ENCODE measurements at places on chromosomes 5 and 9.

DNA sequence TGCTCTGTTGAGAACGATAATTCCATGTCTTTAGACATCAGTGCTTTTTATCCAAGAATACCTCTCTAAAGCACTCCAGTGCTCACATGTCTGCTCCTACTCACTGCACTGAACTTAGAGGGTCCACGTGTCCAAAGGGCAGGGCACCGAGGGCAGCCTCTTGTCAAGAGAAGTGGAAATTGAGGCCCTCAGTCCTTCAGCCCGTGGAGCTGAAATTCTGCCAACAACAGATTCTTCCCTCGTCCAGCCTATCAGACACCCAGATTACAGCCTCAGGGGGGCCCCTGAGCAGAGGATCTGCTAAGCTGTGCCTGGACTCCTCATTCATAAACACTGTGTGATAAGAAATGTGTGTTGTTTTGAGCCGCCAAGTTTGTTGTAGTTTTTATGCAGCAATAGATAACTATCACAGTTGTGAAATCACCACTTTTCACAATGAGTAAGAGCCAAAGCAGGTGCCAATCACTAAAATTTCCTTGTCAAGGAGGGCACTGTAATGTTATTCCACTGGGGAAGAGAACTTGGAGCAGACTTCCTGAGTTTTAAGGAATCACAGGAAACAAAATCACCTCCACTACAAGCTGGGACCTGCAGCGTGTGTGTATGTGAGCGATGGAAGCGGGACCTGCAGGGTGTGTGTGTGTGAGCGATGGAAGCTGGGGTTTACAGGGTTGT, 58.8 kb upstream of the IGFBPL1 start:
- DNase-seq = no peak

DNA sequence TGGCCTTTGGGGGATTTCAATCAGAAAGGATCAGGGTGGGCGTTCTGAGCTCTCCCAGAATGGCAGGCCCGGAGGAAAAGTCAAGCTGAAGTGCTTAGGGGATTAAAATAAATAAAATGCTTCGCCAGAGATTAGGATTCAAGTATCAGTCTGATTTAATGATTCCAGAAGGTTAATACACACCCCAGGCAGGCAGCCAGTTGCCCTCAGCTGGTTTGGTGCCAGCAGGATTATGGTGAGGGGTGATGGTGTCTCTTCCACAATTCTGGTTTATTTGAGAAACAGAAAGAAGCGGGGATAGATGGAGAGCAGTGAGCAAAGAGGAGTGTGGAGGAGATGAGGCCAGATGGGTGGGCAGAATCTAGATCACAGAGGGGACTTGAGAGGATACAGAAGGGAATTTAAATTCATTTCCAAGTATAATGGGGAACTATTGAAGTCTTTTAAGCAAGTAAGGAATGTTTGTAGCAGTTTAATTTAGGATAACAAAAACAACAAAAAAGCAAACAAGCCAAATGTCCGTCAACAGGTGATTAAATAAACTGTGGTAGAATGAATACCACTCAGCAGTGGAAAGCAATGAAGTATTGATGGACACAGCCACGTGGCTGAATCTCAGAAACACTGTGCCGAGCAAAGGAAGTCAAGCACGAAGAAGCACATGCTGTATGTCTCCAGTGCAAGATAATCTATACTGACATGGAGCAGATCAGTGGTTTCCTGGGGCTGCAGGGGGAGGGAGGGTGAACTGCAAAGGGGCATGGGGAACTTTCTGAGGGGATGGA, 297.7 kb downstream of the MSX2 start:
- DNase-seq = no peak

DNA sequence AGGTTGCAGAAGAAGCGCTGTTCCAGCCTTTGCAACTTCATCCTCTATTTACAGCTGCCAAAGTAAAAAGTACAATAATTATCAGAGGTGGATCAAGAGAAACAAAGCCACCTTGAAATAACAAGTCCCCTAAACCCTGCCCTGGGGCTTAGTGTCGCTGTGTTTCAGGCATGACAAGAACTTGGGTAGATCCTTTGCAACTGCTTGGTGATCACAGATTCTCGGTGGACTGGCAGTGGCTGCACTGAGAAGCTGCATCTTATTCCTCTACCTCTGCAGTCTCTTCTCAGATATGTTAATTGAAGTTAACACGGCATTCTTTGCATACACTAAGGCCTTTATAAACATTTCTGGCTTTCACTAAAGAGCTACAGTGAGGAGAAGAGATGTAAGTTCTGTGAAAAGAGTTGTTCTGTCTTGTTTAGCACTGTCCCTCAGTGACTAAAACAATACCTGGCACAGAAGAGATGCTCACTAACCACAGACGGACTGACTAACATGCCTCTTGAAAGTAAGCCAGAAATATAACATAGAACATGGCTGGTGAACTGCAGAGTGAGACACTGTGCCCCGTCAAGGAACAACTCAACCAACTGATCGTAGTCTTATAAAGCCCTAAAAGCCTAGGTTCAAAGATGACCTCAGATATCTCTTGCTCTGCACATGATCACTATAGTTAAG, 144.2 kb downstream of the MLLT3 start:
- DNase-seq = no peak

DNA sequence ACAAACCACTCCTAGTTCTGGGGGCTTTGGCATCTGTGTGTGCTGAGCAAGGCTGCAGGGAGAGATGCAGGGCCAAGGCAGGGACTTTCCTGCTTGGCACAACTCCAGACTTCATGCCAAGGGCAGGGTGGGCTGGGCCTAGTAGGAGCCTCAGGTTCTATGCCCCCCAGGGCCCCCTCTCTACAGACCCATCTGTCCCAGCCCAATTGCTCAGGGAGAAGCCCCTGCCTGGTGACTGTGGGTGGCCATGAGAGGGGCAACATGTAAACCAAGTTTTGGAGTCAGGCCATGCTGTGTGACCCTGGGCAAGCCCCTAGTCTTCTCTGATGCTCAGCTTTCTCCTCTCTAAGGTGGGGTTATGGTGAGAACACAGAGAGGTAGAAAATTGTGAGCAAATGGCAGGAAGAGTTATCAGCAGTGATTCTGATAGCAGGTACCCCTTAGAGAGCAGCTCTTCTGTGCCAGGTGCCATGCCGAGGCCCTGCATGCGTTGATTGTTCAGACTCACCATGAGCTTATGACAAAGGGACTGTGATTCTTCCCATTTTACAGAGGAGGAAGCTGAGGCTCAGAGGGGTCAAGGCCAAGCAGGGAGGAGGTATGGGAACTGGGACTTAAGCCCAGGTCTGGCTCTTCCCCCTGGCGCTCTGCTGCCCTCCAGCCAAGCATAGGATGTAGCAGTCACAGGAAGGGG, 5.2 kb downstream of the OLFML2A start:
- no peak for DNase-seq

DNA sequence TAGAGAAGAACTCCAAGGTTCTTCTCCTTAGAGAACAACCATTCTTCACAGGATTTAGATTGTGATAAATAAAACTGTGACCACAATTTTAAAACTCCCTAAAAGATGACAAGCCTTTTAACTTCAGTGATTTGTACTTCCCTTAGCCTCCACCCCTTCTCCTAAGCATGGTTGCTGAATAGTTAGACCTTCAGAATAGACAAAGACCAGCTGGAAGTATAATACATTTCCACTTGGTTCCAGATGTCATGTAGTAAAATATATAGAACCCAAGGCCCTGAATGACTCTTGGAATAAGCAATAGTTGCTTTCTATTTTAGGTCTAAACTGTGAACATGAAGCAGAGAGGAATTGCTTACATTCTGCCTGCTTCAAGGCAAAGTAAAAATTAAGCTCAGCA, 208.7 kb downstream of the ARRDC3 start:
- no peak for DNase-seq

DNA sequence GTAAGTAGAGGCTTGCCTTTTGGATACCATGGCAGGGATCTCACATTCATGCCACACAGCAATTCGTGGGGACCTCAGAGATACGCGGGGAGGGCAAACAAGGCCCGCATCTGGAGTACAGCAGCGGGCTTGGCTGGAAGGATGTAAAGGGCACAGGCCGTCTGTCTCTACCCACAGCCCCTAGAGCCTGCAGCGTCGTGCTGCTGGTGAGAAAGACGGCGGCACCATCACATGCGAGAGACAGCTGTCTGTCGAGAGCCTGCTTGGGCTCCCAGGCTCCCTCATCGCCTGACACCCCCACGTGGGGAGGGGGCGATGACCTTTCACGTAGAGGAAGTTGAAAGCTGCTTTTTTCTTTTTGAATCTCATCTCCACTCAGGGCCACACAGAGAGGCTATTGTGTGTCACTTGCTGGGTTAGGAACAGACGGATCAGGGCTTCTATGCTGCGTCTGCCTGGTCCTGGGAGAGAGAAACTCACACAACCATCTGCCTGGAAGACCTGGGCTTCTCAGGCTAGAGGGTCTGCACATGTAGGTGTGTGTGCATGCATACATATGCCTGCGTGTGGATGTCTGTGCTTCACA, 134.6 kb upstream of the PPP1R26 start:
- no peak for DNase-seq

GRCh38 chr9:18371621-18372020, 102.3 kb upstream of the ADAMTSL1 start:
- DNase-seq = no peak

GRCh38 chr5:159819591-159820411, 96.5 kb upstream of the ADRA1B start:
- DNase-seq = no peak

GRCh38 chr9:106616026-106616425, 246.9 kb upstream of the ZNF462 start:
- no peak for DNase-seq

DNA sequence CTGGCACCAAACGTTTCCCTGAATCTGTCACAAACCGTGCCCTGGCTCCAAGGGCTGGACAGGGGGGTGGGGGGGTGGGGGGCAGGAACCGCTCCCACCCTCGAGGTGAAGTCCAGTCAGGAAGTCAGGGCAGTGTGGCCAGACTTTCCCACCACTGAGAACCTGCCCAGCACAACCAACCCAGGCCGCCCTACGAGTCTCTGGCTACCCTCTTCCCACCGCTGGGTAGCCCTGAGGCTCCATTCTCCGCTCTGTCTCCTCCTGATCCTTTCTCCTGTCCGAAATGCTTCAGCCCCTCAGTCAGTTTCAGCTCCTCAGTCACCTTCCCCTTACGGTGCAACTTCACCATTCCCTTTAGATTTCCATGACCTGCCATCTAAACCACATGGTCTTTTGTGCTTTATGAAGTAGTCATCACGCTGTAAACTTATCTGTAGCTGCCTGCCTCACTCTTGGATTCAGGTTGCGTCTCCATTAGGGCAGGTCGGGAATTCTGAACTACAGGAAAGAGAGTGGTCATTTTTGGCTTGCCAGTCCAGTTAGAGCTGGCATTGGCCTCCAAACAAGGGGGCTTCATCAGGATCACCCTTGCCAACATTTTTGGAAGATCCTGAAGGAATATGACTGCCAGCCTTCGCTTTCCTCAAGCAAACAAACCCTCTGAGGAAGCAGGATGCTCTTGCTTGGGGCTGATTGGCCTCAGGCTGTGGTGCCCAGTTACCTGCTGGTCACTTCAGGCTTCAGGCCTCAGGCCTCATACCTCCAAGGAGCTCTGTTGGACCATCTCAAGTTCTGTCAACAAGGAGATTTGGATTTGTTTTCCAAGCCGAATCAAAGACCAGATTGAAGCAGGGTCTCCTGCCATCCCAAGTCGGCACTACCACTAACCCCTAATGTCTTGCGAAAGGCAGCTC, 794 bp upstream of the DCAF12 start:
- no peak for DNase-seq

GRCh38 chr5:107633171-107633901, 37.4 kb downstream of the EFNA5 start:
- no peak for DNase-seq

- peak; percentile 67 for DNase-seq
Observed at GRCh38 chr5:83306572-83307241, 164.8 kb upstream of the VCAN start.

- DNase-seq = no peak
Observed at GRCh38 chr5:10192309-10192708, 57.4 kb downstream of the ATPSCKMT start.

DNA sequence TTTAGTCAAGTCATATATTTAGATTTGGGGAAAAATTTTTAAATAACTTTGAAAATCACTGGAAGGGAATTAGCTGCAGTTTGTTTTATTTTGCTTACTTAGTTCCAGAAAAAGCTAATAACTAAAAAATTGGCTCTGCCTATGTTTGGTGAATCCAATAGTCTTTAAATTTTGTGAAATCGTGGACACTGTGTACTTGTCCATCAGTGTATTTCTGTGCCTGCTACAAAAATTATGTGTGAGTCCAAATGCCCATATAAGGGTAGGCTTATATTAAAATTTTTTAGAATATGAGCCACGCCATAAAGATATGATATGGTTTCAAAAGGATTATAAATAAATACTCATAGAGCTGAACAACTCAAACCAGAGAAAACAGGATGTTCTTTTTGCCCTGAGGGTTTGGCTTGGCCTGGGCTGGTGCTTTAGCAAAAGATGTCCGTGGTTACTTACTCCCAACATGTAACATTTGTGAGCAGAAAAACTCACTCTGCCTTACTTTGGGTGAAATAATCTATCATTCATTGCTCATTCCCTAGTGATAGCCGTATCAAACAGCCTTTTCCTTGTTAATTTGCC, 133.2 kb upstream of the PRLR start:
- DNase-seq = no peak

DNA sequence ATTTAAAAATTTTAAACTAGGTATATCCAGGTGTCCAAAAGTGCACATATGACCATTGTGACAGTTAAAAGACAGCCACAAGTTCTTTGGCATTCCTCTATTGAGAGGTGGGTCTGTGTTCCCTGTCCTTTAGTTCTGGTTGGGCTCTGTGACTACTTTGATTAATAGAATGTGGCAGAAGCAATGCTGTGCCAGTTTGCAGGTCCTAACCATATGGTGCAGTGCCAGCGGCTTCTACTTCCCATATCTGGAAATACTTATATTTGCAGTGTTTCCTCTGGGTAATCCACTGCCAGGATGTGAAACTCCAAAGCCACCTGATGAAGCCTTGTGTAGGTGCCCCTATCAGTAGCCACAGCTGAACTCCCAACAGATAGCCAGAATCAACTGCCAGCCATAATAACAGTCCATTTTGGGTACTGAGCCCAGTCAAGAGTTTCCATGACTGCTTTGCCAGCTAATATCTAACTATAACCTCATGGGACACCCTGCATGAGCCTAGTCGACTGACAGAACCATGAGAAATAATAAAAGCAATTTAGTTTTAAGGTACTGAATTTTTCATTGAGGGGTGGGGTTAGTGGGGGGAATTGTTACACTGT, 361.0 kb upstream of the SEMA6A start:
- no peak for DNase-seq

DNA sequence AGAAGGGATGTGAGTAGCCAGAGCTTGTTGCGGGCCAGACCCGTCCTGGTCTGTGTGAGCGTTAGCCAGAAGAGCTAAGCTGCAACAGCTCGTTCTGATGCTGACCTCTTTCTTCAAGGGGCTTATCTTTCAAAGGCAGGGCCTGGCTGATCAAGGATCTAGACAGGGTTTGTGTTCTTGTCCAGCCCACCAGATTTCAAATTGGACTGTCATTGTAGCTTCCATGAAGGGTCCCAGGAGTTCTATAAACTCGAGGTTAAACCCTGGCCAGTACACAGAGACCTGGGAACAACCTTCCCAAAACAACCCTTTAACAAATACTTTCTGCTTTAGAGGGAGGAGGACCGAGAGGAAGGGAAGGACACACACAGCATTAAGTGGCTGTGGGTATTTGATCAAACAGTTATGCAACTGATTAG, 153.0 kb upstream of the TUT7 start:
- DNase-seq = no peak

GRCh38 chr9:99345942-99346341, 123.9 kb downstream of the SEC61B start:
- DNase-seq = no peak

Measured in CD4-positive, alpha-beta T cell treated with Interferon gamma for 1 hour (primary cell).